Activated naive CD8-positive, alpha-beta T cell treated with anti-CD3 and anti-CD28 coated beads, Interleukin-2, amount 10 ng/mL, durations not matched to agents 7 days and 5 days (primary cell): ENCODE measurements at places on chromosomes 16 and 17. TPM values are rescaled to one million over a fixed set of nuclear protein-coding genes. Genes with fewer than 3 reads are reported as not detected.

Gene KLHL10
- not detected for total RNA-seq

Gene GSDMA
- total RNA-seq: not detected

DNA sequence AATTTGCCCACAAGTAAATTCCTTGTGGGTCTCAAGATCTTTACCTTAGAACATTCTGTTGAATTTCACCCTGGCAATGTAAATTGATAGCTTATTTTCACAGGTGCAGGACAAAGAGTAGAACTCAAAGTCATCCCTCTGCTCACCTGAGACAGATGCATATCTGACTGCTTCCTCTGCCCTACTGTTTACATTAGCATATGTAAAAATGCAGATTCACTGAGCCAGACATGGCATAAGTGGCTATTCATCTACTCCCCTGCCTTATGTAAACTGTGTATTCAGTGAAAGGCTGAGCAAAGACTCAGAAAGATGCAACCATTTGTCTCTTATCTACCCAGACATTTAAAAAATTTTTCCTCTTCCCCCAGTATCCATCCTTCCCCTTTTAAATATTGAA is 22.3 kb upstream of the MILR1 start:
- no peak for DNase-seq

DNA sequence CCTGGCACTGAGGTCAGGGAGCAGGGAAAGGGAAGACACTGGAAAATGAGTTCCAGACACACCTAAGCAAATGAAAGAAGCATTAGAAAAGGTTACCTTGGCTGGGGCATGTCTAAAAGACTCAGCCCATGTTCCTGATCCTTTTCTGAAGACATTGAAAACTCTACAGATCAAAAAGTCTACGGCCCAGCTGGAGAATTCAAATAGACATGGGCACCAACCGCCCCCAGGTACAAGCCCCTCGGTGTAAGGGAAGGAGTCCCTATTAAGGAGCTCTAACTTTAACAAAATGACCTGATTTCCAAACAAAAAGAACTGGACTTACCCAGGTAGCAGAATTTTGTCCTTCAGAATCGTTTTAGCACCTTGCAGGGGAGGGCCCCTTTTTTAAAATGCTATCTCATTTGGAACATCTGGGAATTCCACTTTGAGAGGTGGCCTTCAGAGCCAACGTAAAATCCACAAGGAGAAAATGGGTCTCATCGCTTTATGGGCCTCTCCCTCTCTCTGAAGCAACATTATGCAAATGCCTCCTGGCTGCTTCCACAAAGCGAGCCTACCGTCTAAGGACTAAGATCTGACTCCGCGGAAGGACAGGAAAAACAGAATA is 43.6 kb upstream of the RBFOX3 start:
- no peak for DNase-seq

DNA sequence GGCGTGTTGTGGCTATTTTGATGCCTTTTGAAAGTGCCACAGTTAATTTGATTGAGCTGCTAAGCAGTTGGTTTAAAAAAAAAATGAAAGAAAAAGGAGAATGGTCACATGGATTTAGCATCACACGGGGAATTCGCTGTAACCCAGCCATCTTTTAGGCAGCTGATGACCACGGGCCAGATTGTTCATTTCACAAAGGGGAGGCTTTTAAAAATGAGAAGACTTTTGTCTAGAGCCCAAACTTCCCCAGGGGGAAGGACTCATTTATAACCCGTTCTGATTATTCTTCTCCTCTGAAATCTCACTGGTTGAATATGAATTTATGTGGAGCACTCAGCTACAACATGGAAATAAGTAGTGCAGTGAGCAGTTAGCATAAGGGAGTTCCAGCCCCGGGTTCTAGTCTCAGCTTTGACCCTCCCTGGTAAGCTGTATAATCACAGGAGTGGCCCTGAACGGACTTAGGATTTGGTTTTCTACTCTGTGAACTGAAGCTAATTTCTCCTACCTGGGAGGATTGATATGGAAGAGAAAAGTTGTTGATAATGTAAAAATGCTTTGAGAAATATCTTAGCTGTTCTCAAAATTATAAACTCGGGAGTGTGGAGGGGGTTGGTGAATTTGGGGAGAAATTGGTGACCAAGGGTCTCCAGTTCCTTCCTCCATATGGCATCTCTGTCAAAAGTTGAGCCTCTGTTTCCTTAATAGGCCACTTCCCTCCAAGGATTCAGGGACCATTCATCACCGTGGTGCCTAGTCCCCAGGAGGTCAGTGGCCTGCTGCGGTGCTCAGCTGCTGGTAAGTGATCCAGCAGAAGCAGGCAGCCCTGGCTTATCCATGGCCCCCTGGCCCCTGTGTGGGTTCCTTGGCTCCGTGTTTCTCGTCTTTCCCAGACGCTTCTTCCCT is 76.4 kb upstream of the TBX2 start:
- DNase-seq: no peak

GRCh38 chr17:55734128-55734781 is 11.6 kb upstream of the TMEM100 start:
- DNase-seq: no peak

DNA sequence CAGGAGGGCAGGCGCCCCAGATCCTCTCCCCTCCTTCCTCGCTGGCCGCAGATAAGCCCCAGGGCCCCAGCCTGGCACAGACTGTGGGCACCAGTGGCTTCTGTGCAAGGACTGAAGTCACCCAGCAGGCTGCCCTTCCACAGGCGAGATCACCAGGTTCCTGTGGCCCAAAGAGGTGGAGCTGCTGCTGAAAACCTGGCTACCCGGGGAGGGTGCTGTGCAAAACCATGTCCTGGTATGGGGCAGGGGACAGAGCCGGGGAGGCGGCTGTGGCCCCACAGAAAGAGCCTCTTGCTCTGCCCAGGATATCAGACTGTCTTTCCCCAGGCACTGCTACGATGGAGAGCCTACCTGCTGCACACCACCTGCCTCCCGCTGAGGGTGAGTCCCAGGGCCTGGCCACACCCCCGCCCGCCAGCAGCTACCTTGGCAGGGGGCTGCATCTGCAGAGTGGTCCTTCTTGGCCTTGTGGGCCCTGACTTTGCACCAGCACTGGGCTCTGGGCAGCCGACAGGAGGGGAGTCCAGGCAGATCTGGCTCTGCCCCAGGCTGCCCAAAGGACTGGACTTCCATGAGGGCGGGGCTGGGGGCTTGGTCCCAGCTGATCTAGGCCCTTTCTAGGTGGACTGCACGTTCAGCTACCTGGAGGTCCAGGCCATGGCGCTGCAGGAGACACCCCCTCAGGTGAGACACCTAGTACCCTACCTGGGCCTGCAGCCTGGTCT is 615 bp downstream of the CARMIL2 start:
- DNase-seq: no peak

DNA sequence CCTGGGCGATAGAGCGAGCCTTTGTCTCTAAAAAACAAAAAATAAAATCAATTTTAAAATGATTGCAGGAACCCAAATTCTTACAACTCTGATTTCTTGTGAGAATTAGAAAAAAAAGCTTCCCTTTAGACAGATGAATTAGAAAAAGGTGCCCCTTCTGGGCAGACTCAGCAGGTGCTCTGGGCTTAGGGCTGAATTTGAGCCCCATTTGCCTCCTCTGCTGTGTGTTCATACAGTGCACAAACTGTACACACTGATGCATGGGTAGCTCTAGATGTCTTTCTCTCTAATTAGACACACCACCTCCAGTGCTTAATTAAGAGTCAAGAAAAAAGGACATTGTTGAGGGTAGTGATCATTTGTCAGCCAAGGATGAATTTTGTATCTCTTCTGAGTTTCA is 38.5 kb upstream of the NOL11 start:
- DNase-seq: no peak

GRCh38 chr16:6020162-6020985 is 922.8 kb upstream of the EEF2KMT start:
- no peak for DNase-seq

- DNase-seq: no peak
Observed at GRCh38 chr17:49029801-49030200, 32.6 kb downstream of the IGF2BP1 start.

- DNase-seq: no peak
Observed at GRCh38 chr17:50618300-50618699, 16.4 kb upstream of the ABCC3 start.

GRCh38 chr17:6756425-6757031 is 682 bp downstream of the XAF1 start:
- peak; percentile 48 for DNase-seq

DNA sequence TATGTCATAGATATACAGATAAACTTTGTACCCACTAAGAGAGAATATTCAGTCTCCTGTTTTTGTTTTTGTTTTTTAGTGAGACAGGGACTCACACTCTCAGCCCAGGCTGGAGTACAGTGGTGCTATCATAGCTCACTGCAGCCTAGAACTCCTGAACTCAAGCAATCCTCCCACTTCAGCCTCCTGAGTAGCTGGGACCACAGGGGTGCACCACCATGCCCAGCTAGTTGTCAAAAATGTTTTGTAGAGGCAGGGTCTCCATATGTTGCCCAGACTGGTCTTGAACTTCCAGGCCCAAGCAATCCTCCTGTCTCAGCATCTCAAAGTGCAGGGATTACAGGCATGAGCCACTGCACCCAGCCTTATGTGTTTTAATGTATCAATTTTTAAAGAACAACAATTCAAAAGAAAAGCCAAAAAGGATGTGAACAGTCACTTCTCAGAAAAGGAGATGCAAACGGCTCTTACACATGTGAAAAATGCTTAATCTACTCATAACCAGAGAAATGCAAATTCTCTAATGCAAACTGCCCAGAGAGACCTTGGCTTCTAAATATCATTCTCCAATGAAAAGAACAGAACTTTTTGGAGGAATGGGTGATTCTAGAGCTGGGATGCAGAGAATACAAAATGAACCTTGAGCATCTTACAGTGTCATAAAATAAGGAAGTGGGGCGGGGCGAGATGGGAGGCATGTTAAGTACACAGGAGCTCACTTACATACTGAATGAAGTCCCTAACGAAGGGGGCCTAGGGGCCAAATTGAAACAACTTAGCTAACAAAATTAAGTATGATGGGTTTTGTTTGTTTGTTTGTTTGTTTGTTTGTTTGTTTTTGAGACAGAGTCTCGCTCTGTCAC is 7.3 kb upstream of the CMTM3 start:
- DNase-seq: no peak

GRCh38 chr16:65353183-65353582 is 231.3 kb upstream of the CDH11 start:
- no peak for DNase-seq

- no peak for DNase-seq
Observed at GRCh38 chr16:84268291-84269040, 26.2 kb upstream of the WFDC1 start.

GRCh38 chr17:8884336-8884990 is 17.0 kb upstream of the PIK3R6 start:
- no peak for DNase-seq

DNA sequence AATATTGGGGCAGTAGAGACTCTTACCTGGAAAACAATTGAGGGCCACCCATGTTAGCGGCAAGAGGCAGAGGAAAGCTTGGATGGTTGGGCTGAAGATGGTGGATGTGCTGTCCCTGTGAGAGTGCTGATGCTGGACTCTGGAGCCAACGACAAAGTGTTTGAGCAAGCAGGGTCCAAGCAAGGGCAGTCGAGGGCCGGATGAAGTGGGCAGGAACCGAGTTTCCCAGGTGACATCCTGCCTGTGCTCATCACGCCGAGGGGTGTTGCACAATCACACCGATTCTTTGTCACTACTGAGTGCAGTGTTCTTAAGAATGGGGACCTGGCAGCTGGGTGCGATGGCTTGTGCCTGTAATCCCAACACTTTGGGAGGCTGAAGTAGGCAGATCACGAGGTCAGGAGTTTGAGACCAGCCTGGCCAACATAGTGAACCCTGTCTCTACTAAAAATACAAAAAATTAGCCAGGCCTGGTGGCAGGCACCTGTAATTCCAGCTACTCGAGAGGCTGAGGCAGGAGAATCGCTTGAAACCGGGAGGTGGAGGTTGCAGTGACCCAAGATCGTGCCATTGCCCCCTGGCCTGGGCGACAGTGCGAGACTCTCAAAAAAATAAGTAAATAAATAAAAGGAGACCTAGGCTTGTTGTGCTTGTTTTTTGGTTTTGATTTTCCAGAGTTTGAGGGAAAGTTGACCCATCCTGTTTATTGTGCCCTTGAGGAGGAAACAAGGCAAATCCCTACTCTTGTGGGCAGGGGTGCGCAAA is 6.1 kb downstream of the PYCARD start:
- no peak for DNase-seq

DNA sequence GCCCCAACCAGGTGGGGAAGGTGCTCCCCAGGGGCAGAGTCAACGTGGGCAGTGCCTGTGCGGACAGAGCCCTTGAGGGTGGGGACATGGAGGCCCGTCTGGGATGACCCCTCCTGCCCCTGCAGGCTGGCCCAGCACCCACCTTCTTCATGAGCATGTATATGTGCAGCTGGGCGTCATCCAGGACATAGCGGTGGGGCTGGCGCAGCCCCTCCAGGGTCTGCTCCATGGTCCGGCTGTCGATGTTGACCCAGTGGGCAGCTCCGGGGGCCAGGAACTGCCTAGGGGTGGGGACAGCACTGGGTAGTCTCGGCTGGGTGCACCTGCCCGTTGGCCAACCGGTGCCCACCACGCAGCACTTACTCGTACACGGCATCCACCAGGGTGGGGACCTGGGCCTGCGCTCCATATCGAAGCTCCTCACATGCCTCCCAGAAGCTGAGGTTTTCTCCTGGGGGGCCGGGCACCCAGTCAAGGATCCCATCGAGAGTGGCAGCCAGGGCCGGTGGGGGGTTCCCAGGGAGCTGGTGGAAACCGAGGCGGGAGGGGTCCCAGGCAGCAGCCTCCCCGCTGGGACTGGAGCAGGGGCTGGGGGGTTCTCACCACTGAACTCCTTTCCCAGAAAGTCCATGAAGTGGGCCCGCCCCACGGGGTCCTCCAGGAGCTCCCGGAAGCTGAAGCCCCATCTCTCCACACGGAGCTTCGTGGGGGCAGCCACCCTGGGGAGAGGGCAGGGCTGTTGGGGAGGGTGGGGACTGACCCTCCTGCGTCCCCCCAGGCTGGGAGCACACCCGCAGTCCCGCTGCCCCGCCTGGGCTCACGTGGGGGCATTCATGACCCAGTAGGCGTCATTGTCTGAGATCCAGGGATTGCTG is 5.1 kb downstream of the RGS11 start:
- DNase-seq: no peak

DNA sequence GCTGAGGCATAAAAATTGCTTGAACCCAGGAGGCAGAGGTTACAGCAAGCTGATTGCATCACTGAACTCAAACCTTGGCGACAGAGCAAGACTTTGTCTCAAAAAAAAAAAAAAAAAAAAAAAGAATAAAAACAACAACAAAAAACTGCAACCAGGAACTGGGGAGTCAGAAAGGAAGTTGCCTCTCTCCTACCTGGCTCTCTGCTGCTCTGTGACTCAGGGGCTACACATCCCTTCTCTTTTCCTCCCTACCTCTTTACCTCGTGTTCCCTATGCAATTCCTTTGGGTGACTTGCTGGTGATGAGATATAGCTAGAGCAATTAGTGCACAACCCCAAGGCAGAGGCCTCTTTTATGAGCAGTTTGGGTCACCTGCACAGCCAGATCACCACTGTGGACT is 95.9 kb downstream of the ABCC1 start:
- no peak for DNase-seq

GRCh38 chr16:167122-167690 is 1.4 kb downstream of the HBM start:
- no peak for DNase-seq
